ENCODE measurements at places on chromosomes 3 and 15. TPM values are rescaled to one million over a fixed set of nuclear protein-coding genes. Genes with fewer than 3 reads are reported as not detected.

GRCh38 chr3:194120789-194121770 is 14.9 kb upstream of the HES1 start:
- DNase-seq, result no peak

GRCh38 chr3:34207806-34208205 is 409.4 kb downstream of the PDCD6IP start:
- no peak for DNase-seq

- no peak for DNase-seq
Observed at GRCh38 chr3:25849091-25849490, 59.2 kb downstream of the OXSM start.

Gene GOLGA6D
- not detected for total RNA-seq

DNA sequence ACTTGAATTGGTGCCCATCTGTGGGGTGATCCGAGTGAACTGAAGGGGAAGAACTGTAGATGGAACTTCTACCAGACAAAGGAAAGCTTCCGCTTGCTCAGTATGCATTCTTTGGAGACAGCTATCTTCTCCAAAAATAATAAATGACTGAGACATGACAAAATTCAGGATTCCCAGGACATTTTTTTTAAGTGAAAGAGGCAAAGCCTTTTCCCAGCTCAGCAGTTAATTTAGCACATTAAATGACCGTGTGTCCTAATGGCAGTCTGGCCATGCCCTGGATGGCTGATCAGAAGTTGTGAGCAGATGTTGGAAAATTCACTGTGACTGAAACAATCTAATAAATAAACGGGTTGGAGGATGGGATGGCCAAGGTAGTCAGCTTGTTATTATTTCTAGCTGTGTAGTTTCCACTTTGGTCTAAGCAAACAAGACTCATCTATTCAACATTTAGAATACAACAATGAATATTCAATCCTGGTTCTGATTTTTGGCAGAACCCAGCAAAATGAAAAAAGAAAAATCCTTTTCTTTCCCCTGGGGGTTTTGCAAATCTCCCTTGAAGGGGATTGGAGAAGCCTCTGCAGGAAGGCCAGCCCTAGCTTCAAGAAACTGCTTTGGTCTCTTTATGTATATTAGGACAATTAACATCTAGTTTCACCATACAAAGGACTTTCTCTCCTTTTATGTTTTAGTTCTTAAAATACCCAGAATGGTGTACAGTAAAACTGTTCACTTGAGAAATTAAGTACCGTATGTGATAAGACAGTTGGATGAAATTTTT is 540.9 kb upstream of the MDFIC2 start:
- DNase-seq, result no peak

- DNase-seq, result no peak
Observed at GRCh38 chr15:40501487-40501886, 30.7 kb downstream of the CHST14 start.

Gene DAZL
- total RNA-seq, result not detected

DNA sequence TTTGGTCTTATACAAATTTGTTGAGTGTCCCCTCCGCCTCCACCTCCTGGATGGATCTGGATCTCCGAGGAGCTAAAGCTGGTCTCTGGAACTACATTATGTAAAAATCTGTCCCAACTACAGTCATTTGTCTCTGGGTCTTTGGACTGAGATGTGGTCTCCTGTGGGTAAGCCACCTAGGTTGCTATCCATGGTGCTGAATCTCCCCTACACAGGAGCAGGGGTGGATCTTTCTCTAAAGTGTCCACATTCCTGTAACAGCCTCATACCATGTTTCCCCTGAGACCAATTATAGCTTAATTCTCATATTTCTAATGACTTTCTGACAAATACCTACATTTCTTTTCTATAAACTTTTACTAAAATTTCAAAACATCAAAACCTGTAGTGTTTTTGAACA is 625.8 kb downstream of the TAFA4 start:
- peak; percentile 49 for DNase-seq

- no peak for DNase-seq
Observed at GRCh38 chr3:131957511-131957910, 77.3 kb downstream of the CPNE4 start.

Gene SEC62
- total RNA-seq, result 86.6 TPM

GRCh38 chr3:55728461-55729100 is 241.5 kb upstream of the WNT5A start:
- DNase-seq, result no peak

GRCh38 chr3:108098003-108098370 is 7.2 kb upstream of the CD47 start:
- DNase-seq, result no peak

GRCh38 chr3:43969944-43970343 is 271.7 kb upstream of the TOPAZ1 start:
- DNase-seq, result no peak

Measured in natural killer cell (primary cell).